AG09309 (cell line): ENCODE measurements at places on chromosomes 3 and 15.
A peak's percentile ranks its signal among the peaks of the same experiment; 100 is the strongest.

DNA sequence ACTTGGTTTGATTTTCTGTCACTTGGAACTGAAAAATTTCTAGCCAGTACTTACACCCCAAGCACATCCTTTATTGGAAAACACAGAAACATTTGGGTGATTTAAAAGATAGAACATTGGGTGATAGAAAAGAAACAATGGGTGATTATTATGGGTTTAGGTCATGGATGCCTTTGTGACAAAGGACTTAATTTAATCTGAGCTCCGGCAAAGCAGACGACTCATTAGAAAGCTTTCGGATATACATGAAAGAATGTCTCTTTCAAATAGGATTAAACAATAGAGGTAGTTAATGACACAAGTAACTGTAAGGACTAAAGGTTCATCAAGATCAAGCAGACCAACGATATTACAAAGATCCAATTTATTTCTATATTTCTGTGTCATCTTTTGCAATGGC, 37.3 kb upstream of the CNTN4 start:
- DNase-seq = no peak

GRCh38 chr15:70339571-70340493, 242.1 kb upstream of the TLE3 start:
- DNase-seq = no peak

- no peak for DNase-seq
These were observed 106.1 kb downstream of the ROBO2 start for GRCh38 chr3:77146004-77146403.

DNA sequence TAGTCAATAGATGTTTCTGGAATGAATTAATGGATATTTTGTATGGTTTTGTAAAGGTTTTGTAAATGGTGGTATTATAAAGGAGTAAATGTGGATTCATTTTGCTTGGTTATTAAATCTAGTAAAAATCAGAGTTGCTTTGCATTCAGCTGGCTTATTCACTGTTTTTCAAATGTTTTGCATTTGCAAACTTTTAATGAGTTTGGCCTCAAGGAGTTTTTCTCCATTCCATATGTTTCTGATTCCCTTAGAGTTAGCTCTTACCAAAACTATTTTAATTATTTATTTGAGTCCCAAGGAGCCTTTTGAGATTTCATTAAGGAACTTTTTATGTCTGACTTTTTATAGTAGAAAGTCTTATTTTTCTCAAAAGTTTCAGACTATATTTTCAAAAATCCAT, 992.2 kb downstream of the DIPK2A start:
- peak; percentile 13 for DNase-seq

GRCh38 chr15:96716075-96716474, 385.6 kb downstream of the NR2F2 start:
- no peak for DNase-seq

DNA sequence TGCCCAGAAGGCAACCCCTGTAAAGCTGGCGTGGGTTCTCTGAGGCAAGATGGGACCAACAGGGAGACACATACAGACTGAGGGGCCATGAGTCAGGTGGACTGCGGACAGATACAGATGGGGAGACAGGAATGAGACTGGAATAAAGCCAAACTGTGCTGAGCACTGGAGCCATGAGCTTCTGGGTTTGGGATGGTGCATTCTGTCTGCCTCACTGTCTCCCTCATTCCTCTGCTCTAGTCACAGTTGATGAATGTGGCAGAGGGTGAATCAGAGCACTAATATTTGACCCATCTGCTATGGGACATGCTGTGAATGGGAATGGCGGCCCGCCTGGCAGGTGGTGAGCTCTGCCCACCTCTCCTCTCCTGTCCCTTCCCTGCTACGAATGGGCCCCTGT, 262.9 kb downstream of the EPHB1 start:
- DNase-seq = no peak

DNA sequence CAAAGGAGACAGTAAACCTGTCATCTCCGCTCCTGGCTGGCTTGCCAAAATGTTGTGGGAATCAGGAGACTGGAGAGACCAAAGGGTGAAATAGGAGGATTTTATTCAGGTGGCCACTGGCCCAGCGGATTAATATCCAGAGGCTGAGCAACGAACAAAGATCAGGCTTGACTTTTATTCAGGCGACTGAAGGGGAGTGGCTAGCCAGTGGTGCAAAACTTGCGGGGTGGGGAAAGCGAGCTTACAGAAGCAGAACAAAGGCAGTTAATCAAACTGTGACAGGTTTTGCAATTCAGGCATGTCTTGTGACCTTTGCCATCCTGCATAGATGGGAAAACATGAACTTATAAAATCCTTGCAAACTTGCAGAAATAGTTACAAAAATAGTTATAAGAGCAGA, 19.8 kb upstream of the ACAD9 start:
- DNase-seq = no peak

DNA sequence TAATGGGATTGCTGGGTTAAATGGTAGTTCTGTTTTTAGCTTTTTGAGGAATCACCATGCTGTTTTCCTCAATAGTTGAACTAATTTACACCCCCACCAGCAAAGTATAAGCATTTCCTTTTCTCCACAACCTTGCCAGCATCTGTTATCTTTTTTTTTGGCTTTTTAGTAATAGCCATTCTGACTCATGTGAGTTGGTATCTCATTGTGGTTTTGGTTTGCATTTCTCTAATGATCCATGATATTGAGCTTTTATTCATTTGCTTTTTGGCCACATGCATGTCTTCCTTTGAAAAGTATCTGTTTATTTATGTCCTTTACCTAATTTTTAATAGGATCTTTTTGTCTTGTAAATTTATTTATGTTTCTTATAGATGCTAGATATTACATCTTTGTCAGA, 288.2 kb downstream of the EPHA6 start:
- no peak for DNase-seq

DNA sequence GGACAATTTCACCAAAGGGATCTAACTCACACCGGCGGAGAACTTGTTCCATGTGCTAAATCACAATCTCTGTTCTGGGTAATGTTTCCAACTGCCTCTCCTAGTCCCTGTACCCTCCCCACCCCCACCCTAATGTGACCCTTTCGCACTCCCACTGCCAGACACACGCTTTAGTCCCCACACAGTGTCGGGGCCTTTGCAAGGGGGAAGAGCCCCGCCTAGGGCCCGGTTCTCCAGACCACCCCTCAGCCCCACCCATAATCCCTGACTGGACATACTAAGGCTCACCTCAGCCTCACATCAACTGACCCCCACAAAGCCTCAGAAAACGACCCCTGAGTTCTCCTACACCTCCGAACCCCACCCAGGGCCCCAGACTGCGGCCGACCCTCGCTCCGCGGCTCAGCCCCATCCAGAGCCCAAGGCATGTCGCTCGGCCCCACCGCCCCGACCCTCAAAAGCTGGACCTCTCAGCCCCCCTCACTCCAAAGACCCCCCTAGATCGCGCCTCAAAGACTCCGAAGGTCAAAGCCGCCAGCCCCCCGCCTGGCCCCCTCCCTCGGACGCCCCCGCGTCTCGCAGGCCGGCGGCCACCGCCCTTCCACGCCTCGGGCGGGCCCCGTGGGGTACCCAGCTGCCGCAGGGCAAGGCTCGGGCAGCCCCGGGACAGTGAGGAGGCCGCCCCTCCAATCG, 72.0 kb upstream of the MAP4 start:
- DNase-seq = no peak

DNA sequence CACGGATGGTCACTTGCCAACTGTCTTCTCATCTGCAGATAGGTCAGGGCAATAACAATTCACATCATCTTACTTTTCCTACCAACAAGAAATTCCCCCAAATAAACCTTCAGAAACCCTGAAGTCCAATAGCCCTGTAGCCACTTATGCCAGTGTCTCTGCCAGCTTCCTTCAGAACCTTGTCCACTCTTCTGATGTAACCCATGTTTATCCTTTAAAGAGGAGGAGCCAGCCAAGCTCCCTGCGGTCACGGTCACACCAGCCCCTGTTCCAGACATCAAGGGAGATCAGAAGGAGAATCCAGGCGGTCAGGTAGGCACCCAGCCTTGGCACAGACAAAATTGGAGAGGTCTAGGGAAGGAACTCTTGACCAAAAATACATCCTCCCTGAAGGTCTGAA, 23.7 kb downstream of the SLC24A1 start:
- DNase-seq = no peak

DNA sequence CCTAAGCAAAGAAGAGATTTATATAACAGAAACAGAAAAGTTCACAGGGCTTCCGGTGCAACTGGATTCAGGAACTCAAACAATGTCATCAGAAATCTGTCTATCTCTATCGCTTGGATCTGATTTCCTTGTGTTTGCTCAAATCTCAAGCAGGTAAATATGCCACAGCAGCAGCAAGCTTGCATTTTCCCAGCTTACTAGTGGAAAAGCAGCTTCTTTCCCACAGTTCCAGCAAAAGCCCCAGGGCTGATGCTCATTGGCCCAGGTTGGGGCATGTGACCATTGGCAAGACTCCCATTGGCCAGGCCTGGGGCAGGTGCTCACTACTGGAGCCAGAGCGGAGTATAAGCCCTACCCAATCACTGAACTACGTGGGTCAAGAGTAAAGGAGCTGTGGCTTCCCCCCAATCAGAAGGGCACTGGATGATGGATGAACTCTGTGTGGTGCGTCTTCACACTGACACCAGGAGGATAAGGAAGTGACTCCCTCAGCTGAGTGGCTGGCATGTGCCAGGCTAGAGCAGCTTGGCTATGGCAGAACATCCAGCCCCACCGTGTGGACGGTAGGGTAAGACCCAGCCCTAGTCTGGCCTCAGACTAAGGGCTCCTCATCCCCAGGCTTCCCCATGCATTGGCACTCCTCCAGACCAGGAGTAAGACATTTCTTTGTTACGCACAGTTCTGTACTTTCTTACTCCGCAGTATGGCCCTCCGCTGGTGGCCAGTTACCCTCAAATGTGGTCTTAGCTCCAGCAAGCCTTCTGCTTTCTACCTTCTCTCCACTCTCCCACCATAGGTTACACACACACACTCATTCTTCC, 13.1 kb upstream of the VIPR1 start:
- no peak for DNase-seq

- no peak for DNase-seq
These were observed 11.4 kb upstream of the PEX5L start for GRCh38 chr3:180048103-180048502.

DNA sequence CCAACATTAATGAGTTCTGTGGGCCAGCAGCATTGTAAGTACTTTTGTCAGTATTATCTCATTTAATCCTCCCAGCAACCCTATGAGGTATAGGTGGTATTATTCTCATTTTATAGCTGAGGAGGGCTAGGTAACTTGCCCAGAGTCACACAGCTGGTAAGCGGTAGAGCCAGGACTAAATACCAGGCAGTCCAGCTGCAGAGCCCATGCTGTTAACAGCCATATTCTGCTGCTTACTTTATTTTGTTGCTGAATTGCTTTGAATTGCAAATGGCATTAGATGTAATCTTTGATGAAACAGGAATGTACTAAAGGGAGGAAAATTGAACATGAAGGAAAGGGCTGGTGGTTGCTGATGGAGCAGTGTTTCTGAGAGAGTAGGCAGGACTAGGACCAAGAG, 19.6 kb downstream of the OXNAD1 start:
- DNase-seq = no peak

DNA sequence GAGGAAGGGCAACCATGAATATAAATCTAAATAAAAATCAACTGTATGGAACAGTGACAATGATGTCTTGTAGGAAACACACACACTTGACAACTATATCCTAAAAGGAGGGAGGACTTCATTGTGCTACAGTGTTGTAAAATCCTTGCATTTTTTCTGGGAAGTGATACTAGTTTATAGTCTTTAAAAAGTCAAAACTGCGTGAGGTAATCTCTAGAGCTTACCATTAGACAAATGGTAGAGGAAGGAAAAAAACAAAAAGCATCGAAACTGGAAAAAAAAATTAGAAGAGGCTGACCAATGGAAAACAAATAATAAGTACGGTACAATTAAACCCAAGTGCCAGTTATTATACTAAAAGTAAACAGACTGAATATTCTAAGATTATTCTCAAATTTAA, 38.7 kb downstream of the CHSY1 start:
- no peak for DNase-seq
